ENCODE measurements at places on chromosomes 6 and 20.

DNA sequence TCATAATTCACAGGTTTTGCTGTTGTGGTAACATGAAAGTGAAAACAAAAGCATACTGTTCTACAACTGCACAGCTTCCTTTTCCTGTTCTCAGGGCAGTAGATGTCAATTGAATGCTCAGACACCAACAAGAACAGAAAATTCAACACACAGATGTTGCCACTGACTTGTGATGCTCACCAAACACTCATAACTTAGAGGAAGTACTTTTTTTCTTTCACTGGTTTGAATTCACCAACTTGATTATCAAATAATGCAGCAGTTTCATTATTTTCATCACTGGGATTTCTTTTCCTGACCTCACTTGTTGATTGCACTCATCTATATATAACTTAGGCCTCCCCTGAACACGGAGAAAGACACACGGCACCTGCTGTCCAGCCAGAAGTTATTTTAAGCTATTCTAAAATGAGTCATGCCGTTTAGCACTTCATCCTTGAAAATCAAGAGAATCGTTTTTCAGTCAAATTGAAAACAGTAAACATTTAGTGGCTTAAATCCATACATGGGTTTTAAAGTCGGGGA is 949 bp downstream of the TXLNB start:
- DNase-seq, result peak; percentile 18

DNA sequence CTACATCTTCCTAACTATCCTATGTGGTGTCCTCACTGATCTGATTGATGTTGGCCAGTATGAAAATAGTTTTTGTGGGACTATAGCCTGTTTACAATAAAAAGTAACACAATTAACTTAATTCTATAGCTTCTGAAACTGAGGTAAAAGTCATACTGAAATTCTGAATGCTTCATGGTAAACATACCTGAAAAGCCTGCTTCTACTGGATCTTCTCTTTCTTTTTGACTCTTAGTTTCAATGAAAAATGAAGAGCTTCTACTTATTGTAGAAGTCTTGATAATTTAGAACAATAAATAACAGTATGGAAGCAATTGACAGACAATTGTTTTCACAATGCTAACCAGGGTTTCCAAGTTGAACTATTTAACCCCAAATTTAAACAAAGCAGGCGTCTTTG is 383.9 kb upstream of the MMS22L start:
- no peak for DNase-seq

DNA sequence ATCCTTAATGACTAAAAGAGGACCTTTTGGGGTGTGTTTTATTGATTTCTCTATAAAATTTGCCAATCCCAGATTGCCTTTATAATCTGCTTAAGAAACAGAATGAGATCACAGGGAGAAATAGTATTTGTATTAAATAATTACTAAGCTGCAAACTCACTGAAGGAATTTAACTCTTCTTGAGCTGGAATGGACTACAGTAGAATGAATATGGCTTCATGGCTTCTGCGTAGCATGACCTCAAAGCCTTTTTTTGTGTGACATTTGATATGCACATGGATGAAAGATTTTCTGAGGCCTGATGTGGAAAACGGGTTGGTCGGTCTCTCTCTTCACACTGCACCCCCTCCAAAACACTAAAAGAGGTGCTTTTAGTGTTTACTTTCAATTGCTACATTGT is 115.9 kb downstream of the QKI start:
- no peak for DNase-seq

GRCh38 chr6:168029459-168030217 is 32.2 kb downstream of the KIF25 start:
- DNase-seq, result peak; percentile 14

GRCh38 chr20:24077145-24077544 is 88.6 kb upstream of the GGTLC1 start:
- no peak for DNase-seq

DNA sequence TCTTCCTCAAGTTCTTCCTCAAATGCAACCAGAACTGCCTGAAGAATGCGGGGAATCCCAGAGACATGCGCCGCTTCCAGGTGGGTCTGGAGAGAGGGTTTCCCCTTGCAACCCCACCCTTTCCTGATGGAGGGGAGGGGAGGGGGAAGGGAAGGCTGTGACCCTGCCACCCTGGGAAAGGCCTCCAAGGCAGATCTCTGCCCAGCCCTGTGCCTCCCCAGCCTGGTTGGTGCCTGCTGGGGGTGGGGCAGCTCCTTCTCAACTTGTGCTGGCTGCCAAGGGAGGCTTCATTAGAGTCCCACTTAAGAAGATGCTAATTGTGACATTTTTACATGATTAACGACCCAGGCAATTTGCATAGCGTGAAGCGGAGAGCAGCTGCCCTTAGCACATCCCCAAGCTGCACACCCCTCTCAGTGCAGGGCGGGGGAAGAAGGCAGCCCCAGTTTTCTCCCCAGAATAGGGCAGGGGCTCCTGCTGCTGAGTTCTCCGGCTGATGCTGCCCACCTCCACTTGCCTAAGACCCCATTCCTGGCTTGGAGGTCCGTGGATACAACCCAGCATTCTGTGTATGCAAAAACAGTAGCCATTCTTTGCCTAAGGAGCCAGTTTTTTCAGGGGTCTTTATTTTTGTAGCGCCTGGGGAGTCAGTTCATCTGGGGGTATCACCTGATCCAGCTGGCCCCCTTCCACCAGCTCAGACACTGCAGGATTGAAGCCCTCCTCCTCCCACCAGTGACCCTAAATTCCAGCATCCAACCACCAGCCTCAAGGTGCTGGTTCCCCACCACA is 51.7 kb downstream of the CPXM1 start:
- DNase-seq, result no peak

- DNase-seq, result no peak
Measured at GRCh38 chr6:101824551-101825345, 431.2 kb downstream of the GRIK2 start.

GRCh38 chr6:103750603-103751002 is 1109.1 kb downstream of the HACE1 start:
- no peak for DNase-seq

DNA sequence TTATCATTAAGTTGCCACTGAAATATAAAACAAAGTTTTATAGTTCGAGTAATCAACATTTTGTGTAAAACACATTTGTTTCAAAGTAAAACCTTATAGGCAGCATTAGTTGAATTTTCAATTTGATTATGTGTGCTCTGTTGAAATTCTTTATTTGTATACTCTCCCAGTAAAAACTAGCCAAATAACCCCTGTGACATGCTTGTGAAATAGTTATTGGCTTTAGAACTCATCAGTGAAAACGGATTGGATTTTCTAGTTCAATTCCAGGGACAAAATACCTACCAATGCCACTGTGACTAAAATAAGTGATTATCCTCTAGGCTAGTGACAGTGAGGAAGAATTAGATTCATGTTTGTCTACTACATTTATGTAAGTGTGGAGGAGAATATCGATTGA is 212.9 kb downstream of the TMEM200A start:
- no peak for DNase-seq

- DNase-seq, result no peak
Measured at GRCh38 chr20:62507323-62507722, 31.5 kb upstream of the GATA5 start.

DNA sequence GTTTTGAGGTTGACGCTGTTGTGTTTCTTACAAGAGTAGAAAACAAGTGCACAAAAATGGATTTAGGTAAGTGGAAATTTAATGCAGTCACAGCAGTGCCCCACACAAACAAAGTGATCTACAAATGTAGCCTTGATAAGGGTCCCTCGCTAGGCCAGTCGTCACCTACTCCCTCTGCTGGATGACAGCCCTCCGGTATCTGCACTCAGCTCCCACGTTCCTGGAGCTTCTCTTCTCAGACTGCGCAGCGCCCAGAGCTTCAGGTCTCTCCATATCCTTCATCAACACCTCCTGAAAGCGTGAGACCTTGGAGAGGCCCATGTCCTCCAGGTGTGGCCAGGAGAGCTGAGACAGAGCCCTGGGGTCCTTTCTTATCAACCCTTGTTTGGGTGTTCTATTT is 58.3 kb upstream of the MAP3K4 start:
- no peak for DNase-seq

DNA sequence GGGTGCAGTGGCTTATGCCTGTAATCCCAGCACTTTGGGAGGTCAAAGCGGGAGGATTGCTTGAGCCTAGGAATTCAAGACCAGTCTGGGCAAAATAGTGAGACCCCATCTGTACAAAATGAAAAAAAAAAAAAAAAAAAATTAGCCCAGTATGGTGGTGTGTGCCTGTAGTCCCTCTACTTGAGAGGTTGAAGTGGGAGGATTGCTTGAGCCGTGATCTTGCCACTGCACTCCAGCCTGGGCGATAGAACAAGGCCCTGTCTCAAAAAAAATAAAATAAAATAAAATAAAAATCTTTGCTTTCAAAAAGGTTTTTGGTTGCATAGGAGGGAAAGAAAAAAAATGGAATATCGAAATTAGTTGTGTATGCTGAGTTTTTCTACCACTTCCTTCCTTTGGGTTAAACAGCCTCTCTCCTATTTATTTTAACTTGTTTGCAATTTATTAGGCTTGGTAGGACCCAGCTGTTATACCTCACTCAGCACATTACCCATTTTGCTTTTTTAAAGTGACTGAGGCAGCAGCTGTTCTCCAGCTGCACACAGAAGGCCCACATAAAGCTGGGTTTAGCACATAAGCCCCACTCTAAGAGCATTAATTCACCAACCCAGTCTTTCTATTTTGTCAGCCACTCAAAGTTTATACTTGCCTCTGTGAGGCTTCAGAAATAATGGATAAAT is 152.3 kb downstream of the ZFAND3 start:
- no peak for DNase-seq
